ENCODE measurements at places on chromosomes 6 and 20. TPM values are rescaled to one million over a fixed set of nuclear protein-coding genes. Genes with fewer than 3 reads are reported as not detected.

Gene EDN3
- total RNA-seq, result not detected

GRCh38 chr6:133645966-133646740 lies 242.8 kb upstream of the TCF21 start:
- no peak for DNase-seq

DNA sequence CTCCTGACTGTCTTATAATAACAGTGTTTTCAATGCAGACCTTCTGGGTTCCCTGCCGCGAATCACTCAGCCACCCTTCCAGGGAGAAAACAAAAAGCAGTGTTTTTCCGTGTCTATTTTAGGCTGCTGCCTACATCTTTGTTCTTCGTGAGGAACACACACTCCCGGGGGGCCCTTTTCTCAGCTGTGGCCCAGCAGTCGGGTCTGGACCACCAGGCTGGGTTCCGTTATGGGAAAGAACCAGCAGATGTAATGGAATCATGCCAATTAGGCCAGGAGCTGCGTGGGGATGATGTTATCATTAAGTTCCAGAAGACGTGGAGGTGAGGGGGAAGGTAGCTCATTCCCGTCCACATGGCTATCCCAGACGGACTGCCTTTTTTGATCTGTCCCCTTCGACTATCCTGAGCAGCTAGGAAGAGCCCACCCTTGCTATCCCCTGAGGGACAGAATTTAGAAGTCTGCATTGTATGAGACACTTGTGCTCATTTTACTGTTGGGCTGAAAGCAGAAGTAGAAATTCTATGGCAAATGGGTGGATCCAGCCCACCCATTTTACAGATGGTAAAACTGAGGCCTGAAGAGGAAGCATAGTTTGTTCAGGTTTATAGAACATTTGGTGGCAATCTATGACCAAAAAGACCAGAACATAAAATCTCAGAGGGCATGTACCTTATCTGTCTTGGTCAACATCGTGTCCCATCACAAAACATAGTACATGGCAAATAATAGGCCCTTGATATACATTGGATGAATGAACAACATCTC lies 54.5 kb downstream of the KCNB1 start:
- DNase-seq, result no peak

DNA sequence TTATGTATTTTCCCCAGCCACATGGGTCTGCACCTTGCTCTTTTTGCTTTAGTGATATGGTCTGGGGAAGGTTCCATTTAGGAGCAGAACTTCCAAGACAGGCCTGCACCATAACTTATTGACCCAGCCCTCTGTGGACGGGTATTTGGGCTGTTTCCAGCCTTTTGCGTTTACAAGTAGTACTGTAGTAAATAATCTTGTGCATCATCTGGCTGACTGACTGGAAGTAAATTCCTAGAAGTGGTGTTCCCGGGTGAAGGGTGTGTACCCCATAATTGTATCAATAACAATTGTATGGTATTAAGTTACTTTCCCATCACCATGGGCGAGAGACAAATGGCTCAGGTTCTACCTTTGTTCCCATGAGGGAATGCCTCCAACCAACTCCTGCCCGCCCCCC lies 31.6 kb downstream of the SPDEF start:
- no peak for DNase-seq

DNA sequence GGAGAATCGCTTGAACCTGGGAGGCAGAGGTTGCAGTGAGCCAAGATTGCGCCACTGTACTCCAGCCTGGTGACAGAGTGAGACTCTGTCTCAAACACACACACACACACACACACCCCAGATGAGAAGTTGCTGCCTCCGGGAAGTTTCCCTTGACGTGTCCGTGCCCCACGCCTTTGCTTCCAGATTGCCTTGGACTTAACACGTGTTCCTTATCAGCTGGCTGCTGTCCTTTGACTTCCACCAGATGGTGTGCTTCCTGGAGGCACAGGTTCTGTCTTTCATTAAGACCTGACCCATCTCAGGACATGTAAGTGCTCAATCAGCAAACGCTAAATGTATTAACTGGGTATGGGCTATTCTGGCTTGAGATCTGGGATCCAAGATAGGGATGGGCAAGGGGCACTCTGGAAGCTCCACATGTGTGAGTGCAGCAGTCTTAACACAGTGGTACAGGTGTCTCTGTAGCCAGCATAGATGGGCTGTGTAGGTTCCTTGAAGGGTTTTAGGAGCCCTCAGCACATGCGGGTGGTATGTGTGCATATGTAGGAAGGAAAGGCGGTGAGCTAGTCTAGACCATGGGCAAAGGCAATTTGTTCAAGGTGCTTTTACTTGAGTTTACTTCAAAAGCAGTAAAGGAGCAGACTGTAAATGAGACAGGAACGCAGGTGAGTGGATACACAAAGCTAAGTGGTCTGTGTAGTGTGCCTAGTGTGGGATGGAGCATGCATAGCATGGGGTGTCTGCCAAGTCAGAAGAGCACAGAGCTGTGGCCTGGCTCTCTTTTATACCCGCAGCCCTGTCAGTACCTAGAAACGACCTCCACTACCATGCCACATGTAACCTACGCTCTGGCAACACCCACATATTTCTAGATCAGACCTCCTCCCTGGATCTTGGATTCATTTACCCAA lies 11.6 kb downstream of the PIGT start:
- no peak for DNase-seq

Gene LPA
- not detected for total RNA-seq

DNA sequence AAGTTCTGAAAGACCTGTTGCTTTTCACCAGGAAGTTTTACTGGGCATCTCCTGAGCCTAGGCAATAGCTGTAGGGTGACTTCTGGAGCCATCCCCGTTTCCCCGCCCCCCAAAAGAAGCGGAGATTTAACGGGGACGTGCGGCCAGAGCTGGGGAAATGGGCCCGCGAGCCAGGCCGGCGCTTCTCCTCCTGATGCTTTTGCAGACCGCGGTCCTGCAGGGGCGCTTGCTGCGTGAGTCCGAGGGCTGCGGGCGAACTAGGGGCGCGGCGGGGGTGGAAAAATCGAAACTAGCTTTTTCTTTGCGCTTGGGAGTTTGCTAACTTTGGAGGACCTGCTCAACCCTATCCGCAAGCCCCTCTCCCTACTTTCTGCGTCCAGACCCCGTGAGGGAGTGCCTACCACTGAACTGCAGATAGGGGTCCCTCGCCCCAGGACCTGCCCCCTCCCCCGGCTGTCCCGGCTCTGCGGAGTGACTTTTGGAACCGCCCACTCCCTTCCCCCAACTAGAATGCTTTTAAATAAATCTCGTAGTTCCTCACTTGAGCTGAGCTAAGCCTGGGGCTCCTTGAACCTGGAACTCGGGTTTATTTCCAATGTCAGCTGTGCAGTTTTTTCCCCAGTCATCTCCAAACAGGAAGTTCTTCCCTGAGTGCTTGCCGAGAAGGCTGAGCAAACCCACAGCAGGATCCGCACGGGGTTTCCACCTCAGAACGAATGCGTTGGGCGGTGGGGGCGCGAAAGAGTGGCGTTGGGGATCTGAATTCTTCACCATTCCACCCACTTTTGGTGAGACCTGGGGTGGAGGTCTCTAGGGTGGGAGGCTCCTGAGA lies at the start of gene HFE:
Gene HFE, plus strand, starts transcription at position 146 of the 832 bp plus-strand sequence. Its CDS starts 12 bp downstream, at position 158.
- DNase-seq, result peak; percentile 71

GRCh38 chr6:1910621-1911407 lies 301.1 kb downstream of the FOXC1 start:
- DNase-seq, result no peak

Gene ATP5F1E
- 143 TPM for total RNA-seq

- no peak for DNase-seq
Measured at GRCh38 chr6:44176762-44177509, 18.3 kb downstream of the CAPN11 start.

All from Right ventricle myocardium superior (tissue), 1 donor.